Fibroblast of upper back skin (primary cell): ENCODE measurements at places on chromosomes 5 and 9.

GRCh38 chr5:151249281-151249680 lies 3.7 kb upstream of the GM2A start:
- DNase-seq = no peak

- peak; percentile 13 for DNase-seq
Observed at GRCh38 chr5:1437226-1437829, 7.9 kb downstream of the SLC6A3 start.

DNA sequence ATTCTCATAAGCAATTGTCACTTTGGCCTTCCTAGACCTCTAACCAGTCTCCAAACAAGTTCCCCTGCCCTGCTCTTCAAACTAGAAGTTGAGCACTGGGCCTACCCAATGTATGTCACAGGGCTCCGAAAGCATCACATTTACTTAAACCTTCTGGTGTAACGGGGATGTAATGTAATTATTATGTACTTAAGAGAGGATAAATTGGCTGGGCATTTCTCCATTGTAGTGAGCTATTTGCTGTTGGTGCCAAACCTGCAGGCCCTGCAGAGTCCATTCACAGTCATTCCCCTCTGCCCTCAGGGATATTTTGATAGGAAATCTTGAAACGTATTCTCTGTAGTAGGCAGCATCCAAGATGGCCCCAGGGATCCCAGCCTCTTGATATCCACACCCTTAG lies 64.2 kb upstream of the GNE start:
- DNase-seq = no peak

- DNase-seq = no peak
Observed at GRCh38 chr5:39742916-39743315, 318.1 kb upstream of the DAB2 start.

DNA sequence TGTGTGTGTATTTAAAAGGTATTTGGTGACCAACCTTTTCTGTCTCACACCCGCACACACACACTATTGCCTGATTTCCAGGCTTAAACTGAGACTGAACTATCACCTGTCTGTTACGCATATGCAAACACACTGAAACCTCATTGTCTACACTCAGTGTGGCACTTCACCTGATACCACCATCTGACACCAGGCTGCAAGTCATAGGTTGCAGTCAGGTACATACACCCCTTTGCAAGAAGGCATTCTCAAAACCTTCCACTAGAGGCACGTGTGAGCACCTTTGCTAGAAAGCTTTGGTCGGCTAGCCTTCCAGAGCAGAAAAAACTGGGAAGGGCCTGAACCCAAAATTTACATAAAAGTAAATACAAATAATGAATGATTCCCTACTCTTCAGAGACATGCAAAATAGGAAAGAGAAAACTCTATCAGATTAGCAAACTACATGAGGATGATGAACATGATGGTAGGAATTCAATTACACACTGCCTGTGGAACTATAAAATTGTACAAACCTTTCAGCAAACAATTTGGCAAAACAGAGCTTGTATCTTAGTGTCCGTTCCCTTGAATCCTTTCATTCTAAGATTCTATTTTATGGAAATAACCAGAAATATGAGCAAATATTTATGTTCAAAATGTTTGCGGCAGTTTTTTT lies 5.9 kb upstream of the FOXD1 start:
- peak; percentile 50 for DNase-seq

DNA sequence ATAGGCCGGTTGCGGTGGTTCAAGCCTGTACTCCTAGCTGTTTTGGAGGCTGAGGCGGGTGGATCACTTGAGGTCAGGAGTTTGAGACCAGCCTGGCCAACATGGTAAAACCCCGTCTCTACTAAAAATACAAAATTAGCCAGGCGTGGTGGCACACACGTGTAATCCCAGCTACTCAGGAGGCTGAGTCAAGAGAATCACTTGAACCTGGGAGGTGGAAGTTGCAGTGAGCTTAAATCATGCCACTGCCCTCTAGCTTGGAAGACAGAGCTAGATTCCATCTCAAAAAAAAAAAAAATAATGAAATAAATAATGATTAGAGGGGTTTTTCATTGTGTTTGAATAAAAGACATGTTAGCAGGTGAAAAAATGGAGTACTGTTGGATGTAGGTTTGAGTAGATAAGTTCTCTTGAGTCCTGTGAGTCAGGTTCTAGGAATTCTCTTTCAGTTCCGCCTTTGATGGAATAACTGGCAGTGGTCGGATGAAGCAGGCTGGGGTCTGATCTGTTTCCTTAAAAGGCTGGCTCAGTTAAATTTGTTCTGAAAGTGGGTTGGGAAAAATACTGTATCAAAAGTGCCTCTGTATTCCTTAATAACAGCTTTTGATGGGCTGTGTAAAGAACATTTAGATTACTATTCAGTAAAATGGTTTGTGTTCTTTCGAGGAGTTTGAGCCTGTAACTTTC lies 73.2 kb downstream of the AOPEP start:
- peak; percentile 84 for DNase-seq

GRCh38 chr9:126620478-126620877 lies 6.8 kb downstream of the LMX1B start:
- no peak for DNase-seq

- no peak for DNase-seq
Observed at GRCh38 chr5:176775409-176775808, 35.0 kb upstream of the UNC5A start.

- peak; percentile 53 for DNase-seq
Observed at GRCh38 chr9:107425101-107426025, 64.2 kb downstream of the KLF4 start.

GRCh38 chr9:37963936-37964739 lies 60.2 kb upstream of the SLC25A51 start:
- DNase-seq = peak; percentile 96

DNA sequence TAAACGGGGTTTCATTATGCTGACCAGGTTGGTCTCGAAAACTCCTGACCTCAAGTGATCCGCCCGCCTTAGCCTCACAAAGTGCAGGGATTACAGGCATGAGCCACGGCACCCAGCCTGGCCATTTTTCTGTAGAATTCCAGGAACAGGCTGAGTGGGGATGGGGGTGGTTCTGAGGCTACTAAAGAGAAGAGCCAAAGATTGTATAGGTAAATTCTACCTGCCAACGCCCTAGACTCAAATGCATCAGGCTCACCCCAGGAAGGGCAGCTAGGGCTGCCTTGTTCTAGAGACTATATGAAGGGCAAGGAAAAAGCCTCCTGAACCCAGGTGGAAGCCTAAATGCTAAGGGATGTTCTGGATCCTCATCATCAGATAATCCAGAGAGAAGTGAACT lies 1.6 kb upstream of the C5orf52 start:
- no peak for DNase-seq

DNA sequence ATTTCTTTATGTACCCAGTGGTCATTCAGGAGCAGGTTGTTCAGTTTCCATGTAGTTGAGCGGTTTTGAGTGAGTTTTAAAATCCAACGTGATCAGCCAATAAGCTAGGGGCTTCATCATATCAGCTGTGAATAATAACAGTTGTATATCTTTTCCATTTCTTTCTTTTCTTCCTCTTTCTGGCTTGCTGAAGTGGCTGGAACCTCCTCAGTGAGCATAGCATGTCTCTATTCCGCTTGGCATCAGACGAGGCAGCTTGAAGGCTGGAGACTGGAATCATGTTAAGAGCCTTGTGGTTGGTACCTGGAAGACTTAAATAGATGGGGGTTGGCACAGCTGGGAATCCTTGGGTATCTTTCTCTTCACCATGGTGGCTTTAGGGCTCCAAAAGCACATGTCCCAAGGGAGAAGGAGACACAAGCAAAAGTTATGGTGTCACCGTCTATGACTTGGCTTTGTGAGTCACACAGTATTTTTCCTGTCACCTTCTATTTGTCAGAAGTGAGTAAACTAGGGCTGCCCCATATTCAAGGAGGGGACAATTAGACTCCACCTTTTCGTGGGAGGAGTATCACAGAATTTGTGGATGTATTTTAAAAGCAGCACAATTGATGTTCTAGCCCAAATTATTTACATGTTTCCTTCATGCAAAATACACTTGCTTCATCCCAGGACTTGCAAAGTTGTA lies 38.0 kb upstream of the RETREG1 start:
- no peak for DNase-seq

- DNase-seq = peak; percentile 34
Observed at GRCh38 chr5:73693573-73694061, 67.6 kb downstream of the ARHGEF28 start.

GRCh38 chr9:82356871-82357270 lies 368.3 kb downstream of the SPATA31D1 start:
- DNase-seq = no peak

GRCh38 chr5:92990771-92991170 lies 590.2 kb downstream of the NR2F1-AS1 start:
- no peak for DNase-seq

- DNase-seq = no peak
Observed at GRCh38 chr9:3526997-3527940, 1.5 kb upstream of the RFX3 start.

DNA sequence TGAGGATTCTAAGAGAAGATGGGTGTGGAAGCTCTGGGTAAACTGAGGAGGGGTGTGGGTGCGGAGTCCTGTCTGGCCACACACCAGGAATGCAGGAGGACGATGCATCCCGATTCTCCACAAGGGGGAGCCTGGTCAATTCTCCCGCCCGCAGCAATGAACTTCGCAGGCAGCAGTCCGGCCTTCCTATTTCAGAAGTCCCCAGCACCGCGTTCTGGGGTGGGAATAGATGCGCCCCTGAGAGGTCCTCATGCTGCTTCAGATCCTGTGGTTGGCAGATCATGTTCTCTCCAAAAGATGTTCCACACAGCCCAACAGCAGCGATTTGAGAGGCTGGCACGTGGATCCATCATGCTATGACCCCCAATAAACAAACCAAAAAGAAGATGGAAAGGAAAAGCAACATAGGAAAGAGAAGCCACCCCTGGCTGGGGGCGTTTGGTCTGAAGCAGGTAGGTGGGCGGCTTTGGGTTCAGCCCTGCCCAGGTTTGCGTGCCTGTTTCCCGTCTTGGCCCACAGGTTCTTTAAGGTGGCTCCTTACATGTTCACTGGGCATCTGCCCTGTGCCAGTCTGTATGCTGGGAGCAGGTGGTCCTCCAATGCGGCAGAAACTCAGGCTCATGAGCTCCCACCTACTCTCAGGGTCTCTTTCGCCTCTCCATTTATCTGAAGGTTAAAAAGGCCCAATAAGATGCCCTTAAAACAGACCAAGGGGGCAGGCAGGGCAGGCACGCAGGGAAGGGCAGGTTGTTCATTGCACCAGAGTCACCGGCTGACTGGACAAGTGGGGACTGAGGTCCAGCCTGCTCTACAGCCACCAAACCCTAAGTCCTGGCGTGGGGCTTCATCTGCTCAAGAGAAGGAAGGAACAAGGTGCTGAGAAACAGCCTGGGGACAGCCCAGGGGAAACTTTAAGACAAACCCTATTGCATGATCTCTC lies 171.6 kb downstream of the PAX5 start:
- peak; percentile 32 for DNase-seq

- DNase-seq = no peak
Observed at GRCh38 chr5:43485406-43485805, 1.7 kb upstream of the TMEM267 start.

DNA sequence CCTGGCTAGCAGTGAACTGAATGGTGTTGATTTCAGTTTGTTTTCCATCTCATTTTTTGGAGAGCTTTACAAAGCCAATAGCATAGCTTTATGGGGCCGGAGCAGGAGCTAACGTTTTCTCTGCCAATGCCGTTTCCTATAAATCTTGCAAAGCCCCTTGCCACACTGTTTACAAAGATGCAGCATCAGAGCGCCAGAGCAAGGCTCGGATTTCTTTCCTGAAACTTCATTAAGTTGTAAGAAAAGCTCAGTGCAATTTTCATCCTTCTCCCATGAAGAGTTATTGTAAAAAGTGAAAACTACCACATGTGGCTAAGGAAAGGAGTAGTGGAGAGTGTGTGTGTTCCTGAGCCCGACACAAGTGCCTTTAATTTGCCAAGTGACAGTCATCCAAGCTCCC lies 178.2 kb upstream of the GDNF start:
- DNase-seq = no peak

DNA sequence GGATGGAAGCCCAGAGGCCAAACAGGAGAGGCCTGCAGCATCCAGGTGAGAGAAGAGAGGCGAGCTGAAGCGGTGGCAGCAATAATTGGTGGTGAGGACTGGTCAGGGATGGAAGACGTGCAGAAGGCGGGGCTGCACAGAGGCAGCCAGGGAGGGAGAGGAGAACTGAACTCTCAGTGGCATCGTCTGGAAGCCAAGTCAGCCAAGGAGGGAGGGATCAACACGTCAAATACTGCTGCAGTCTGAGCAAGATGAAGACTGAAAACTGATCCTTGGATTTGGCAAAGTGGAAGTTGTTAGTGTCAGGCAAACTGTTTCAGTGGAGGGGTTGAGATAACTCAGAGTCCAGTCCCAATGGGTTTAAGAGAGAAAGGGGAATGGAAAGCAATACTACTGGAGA lies 145.4 kb downstream of the CDK5RAP2 start:
- peak; percentile 69 for DNase-seq

GRCh38 chr5:168747987-168748777 lies 169.0 kb upstream of the PANK3 start:
- DNase-seq = no peak

DNA sequence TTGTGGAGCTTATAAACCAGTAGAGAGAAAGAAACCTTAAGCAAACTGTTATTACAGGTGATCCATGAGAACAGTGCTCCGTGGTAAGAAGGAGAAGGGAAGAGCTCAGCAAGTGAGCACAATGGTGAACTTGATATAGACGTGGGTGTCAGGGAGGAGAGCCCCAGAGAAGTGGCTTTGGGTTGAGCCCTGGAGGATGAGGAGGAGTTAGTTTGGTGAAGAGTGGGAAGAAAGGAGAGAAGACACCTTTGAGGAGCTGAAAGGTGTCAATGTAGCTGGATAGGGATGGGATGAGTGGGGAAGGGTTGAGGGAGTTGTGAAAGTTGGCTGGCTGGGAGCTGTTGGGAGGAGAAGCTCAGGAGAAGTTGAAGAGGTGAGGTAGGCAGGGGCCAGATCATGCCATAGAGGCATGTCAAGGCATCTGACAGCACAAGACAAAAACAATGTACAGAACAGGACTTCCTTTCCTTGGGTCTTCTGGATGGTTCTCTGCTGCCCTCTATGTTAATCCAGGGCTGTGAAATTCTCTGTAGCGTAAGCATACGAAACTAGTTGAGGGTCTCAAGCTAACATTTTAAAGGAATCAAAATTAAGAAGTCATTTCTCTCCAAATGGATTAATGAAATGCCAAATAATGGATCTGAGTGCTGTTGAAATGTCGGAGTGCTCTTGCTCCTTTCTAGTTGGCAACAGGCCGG lies 501.9 kb downstream of the KDM4C start:
- DNase-seq = no peak

- DNase-seq = no peak
Observed at GRCh38 chr9:1272488-1272887, 222.3 kb downstream of the DMRT2 start.
